Tibial nerve (tissue), 4 donors: ENCODE measurements at places on chromosomes 11 and 22. TPM values are rescaled to one million over a fixed set of nuclear protein-coding genes. Genes with fewer than 3 reads are reported as not detected.

Gene CHRM4
- not detected for total RNA-seq

GRCh38 chr11:19843079-19843478 is 130.4 kb downstream of the NAV2 start:
- DNase-seq, result no peak

GRCh38 chr22:40361100-40361499 is 9.3 kb upstream of the SGSM3 start:
- no peak for DNase-seq

Gene HBE1
- not detected for total RNA-seq

Gene GPHA2
- not detected for total RNA-seq

DNA sequence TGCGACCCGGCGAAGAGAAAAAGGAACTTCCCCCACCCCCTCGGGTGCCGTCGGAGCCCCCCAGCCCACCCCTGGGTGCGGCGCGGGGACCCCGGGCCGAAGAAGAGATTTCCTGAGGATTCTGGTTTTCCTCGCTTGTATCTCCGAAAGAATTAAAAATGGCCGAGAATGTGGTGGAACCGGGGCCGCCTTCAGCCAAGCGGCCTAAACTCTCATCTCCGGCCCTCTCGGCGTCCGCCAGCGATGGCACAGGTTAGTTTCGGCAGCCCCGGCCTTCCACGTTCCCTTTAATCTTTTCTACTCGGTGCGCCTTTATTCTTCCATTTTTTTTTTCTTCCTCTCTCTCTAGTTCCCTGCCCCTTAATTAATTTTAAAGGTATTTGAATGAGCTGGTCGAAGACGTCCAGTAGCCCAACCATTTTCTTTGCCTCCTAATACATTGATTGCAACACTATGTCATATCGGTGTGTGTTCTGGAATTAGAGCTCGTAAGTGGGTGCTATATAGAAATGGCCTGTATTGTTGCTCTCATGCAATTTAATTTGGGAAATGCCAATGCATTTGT is 537 bp downstream of the EP300 start:
- DNase-seq, result peak; percentile 23

DNA sequence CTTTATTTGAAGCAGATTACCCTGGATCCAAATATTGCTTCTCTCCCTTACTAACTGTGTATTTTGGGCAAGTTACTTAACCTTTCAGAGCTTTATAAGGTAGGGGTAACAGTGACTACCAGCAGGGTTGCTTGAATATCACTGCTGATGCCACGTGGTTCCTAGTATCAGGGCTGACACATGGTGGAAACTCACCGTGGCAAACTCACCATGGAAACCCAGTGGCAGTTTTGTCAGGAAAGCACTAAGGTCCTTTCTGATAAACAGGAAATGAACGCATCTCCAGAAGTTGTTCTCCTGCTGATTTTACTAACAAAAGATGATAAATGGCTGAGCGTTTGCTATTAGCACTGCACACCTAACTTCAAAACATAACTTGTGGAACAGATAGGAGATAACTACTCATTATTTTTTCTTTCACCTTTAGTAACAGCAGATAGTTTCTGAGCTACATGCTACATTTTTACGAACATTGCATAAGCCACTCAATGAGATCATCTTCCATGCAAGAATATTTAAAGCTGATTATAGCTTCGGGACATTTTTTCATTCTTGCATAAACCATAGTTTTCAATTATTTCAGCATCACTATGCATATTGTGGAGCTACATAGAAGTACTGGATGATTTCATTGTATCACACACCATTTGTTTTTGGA is 59.7 kb upstream of the RAG2 start:
- DNase-seq, result no peak

Gene CD6
- total RNA-seq, result 3.6 TPM

- no peak for DNase-seq
Observed at GRCh38 chr11:47609675-47610074, 15.5 kb upstream of the C1QTNF4 start.

GRCh38 chr11:113615098-113615497 is 91.0 kb downstream of the TMPRSS5 start:
- no peak for DNase-seq

- DNase-seq, result no peak
Observed at GRCh38 chr11:125270711-125271110, 106.2 kb downstream of the PKNOX2 start.

- DNase-seq, result no peak
Observed at GRCh38 chr11:120388261-120388660, 52.0 kb downstream of the ARHGEF12 start.

DNA sequence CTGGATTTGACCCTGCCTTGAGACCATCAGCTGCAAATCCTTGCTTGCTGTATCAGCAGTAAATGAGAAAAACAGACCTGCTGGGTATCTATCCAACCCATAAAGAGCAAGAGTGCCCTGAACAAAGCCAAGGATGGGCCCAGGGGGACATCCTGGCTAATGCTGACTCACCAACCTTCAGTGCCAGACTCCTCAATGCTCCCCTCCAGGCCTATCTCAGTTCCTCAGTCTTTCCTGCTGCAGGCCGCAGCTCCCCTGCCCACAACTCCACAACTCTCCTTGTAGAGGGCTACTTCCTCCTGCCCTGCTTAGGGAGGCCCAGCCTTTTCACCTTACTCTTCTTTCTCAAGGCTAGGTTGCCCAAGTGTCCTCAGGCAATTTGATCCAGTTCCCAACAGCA is 2.6 kb downstream of the LAMTOR1 start:
- DNase-seq, result no peak

Gene MS4A15
- not detected for total RNA-seq
